ENCODE measurements at places on chromosomes 2 and 18.

GRCh38 chr2:195396479-195396878 lies 260.5 kb upstream of the SLC39A10 start:
- no peak for DNase-seq

GRCh38 chr2:236661762-236662110 lies 92.1 kb downstream of the ACKR3 start:
- no peak for DNase-seq

DNA sequence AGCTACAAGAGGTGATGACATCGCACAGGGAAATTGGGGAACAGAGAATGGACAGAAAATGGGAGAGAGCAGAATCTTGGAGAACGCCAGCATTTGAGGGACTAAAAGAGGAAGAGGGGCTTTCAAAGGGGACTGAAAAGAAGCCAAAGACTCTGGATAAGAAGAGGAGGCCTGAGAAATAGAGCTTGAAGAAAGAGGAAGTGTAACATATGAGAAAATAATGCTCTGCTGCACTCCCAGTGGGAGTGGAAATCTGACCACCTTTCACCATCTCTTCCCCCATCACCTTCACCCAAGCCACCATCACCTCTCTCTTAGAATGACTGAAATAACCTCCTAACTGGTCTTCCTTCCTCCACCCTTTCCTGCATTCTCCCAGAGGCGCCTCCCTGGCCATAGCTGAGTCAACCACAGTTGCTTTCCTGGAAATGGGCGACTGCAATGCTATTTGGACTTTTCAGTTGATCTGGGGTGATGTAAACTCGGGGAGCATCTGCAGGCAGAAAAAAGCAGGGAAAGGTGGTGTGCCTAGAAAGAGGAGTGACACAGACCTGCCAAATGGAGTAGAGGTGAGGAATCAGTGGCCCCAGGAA lies 16.8 kb downstream of the CXCR1 start:
- DNase-seq, result no peak

- no peak for DNase-seq
Observed at GRCh38 chr2:178628605-178629004, 148.3 kb downstream of the PLEKHA3 start.

GRCh38 chr18:3042379-3042778 lies 29.4 kb upstream of the LPIN2 start:
- DNase-seq, result no peak

DNA sequence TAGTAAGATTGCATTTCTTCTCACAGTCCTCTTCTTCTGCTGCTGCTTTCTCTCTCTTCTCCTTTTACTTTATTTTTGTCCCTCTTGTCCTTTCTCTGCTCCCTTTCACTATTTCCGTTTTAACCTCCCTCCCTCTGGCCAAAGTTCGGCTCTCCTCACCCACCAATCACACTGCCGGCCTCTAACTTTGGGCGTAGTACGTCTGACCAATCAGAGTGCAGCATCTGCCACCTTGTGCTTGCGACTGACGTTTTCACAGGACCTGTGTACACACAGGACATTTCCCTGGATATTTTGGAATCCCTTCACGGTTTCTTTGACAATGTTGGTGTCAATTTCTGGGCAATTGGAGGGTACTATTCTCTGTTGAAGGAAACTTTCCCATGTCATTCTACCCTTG lies 22.6 kb upstream of the ICOS start:
- no peak for DNase-seq

GRCh38 chr2:105926960-105927678 lies 182.4 kb downstream of the NCK2 start:
- DNase-seq, result no peak

- peak; percentile 40 for DNase-seq
Observed at GRCh38 chr18:77108001-77108692, 24.4 kb downstream of the MBP start.

DNA sequence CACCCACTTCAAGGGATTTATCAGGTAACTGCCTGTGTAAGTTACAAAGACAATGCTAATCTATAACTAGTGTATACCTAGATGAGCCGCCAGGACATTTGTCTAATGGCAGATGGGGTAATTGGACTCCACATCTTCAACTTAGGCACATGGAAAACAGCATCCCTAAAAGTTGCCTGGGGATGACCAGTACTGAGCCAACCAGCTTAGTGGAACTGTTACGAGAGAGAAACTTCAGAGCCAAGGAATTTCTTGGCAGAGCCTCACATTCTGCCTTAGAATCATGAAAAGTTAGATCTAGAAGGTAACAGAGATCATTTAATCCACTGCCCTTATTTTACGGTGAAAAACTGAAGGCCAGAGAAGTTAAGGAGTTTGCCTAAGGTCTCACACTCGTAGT lies 15.5 kb upstream of the CLASP1 start:
- no peak for DNase-seq

- DNase-seq, result no peak
Observed at GRCh38 chr2:106012591-106013347, 181.3 kb downstream of the UXS1 start.

GRCh38 chr2:670637-671036 lies 6.6 kb downstream of the TMEM18 start:
- DNase-seq, result no peak

GRCh38 chr2:74025971-74026612 lies 41.4 kb downstream of the TET3 start:
- DNase-seq, result peak; percentile 79

DNA sequence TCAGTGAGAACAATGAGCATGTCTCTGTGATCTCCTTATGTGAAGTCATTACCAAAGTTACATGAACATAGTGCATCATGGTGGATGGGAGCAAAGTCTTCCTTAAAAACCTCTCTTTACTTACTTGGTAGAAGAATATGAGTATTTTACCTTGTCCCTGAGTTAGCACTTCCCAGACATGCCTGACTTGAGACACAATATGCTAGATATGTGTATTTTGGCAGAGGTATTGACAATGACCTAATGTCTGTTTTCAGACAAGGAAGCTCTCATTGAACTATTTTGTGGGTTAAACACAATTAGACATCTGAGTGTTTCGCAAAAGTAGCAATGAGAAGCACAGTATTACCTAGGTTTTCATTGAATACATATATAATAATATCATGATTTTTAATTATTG lies 99.1 kb upstream of the MC4R start:
- no peak for DNase-seq

GRCh38 chr2:95311815-95312542 lies 14.8 kb downstream of the KCNIP3 start:
- no peak for DNase-seq

DNA sequence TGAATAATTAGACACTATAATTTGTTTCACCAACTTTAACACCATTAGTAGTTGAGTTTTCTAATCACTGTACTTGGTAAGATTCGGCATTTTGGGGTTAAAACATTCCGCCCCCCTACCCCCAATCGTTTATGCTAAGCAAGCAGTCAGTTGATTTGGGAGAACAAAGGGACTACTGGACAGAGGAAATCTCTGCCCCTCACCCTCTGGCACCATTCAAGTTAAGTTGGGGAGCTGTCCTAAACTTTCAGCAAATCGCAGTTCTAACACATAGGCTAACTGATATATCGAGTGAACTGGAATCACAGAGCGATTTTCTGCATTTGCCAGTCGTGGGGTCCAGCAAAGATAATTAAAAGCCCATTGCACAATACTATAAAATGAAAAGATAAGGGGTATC lies 5.6 kb downstream of the KLF7 start:
- DNase-seq, result no peak

DNA sequence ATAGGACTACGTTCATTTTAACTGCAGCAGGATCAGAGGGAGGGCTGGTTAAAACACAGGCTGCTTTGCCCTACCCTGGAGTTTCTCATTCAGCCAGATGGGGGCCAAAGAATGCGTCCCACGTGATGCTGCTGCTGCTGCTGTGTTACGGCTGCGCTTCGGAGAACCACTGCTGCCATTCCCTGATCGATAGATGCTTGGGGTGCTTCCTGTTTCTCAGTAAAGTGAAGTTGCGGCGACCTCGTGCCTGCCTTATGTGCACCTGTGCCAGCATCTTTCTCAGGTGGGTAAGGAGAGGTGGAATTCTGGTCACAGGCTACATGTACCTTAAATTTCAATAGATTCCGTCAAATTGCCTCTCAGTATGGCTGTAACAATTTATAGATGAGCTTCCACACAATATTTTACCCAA lies 24.7 kb upstream of the TOGARAM2 start:
- peak; percentile 24 for DNase-seq

- DNase-seq, result no peak
Observed at GRCh38 chr2:219688560-219689445, 61.4 kb downstream of the SLC4A3 start.

DNA sequence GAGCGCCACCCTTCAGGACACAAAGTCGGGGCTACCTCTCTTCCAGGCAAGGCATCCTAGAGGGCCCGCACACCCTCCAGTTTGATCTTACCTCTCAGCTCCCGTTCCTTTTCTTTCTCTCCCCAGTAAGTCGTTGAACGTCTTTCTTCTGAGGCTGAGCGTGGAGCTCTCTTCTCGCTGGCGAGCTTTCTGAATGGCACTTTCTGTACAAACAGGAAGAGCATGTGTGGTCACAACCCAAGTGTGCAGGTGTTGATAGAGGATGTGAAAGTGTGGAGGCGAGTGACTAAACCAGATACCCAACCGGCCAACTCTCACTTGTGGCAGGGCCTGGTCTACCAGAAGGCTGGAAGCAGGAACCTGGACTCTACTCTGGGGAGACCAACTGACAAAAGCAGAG lies at the start of gene AFF3:
AFF3 (minus strand) TSS at position 198 of the 400 bp plus-strand sequence. CDS start 38,136 bp downstream, outside the sequence.
- no peak for DNase-seq

- no peak for DNase-seq
Observed at GRCh38 chr18:68406761-68407160, 308.1 kb downstream of the TMX3 start.

DNA sequence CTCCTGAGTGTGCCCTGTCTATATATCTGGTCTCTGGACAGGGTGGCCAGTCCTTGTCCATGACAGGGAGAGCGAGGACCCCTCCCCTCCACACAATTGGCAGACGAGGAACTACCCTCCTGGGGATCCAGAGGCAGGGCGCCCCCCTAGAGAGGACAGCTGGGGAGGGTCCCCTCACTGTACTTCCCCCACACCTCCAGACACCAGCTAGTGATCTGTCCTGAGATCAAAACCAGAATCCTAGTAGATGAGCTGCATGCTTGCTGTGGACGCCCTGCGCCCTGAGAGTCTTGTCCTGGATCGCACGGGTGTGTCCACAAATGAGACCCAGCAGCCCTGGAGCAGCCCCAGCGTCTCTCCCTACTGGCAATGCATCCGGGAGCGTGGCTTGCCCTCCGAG lies 83.4 kb upstream of the PXDN start:
- DNase-seq, result no peak

- no peak for DNase-seq
Observed at GRCh38 chr18:64276311-64277090, 127.6 kb upstream of the LINC00305 start.

DNA sequence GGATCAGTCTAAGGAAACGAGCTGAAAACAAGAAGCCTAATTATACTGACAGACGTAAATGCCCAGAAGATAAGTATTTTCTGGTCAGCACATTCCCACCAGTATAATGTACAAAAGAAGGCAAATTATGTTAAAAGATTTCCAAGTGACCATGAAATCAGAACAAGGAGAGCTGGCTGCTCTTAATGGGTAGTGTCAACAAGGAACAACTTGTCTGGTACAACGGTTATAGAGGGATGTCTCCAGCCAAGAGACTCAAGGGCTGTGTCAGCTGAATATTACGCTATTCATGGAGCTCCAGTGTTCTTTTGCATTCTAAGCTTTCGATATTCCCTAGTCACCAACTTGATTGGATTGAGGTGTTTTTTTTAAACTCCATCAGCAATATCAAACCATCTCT lies 8.6 kb upstream of the L3MBTL4 start:
- DNase-seq, result no peak

GRCh38 chr2:175309799-175310198 lies 128.3 kb upstream of the ATP5MC3 start:
- DNase-seq, result peak; percentile 18

- no peak for DNase-seq
Observed at GRCh38 chr18:23969664-23970063, 44.9 kb upstream of the TTC39C start.

- no peak for DNase-seq
Observed at GRCh38 chr2:149076863-149077412, 38.4 kb downstream of the LYPD6B start.

- no peak for DNase-seq
Observed at GRCh38 chr2:5236249-5236648, 455.9 kb upstream of the SOX11 start.

DNA sequence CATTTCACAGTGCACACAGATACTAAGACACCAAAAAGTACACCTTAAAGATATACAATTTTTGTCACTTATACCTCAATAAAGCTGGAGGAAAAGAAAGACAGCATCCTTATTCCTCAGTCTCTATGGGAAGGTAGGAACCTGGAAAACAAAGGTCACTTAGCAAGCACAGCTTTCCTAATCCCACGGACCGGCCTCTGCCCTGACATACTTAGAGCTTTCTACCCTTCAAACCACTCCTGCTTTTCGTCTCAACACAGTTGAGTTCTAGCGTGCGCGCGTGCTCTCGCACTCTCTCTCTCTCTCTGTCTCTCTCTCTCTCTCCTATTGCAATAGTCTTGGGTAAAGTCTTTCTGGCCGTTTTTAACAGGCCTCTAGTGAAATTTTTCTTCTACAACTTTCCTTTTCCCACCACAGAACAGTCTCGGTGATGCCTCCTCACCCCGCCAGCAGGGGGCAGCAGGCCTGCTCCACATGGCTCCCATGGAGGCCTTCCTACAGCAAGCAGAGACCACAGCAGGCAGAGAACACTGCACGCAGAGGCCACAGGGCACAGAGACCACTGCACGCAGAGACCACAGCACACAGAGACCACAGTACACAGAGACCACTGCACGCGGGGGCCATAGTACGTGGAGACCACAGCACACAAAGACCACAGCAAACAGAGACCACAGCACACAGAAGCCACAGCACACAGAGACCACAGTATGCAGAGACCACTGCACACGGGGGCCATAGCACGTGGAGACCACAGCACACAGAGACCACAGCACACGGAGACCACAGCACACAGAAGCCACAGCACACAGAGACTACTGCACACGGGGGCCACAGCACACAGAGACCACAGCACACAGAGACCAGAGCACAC lies 106.9 kb downstream of the FBXO15 start:
- DNase-seq, result peak; percentile 64

- DNase-seq, result no peak
Observed at GRCh38 chr2:207473931-207474235, 55.9 kb upstream of the CREB1 start.

DNA sequence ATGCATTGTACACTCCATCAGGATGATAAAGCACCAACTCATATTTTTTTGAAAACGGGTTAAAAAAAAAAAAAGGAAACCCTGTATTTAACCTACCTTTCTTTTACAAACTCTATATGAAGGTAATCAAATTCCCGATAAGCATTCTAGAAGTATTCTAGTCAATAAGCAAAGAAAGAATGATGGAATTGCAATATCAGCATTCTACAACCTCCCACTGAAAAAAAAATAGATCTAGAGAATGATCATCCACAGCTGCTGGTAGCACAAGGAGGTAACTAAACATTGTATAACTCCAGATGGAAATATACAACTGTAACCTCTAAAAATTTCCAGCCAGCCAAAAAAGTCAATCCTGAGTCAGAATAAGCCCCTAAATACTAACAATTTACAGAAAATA lies 95.3 kb upstream of the DCC start:
- no peak for DNase-seq

GRCh38 chr2:44135771-44136170 lies 32.9 kb upstream of the PPM1B start:
- DNase-seq, result no peak
